ENCODE measurements at places on chromosomes 11 and 22.
A peak's percentile ranks its signal among the peaks of the same experiment; 100 is the strongest.

GRCh38 chr11:5600374-5600851 lies 4.0 kb downstream of the TRIM6 start:
- H3K4me1 ChIP-seq, result peaks cover 25% of the 10 kb centered on the region
- no peaks in the 10 kb centered on the region for H3K36me3 ChIP-seq
- peak overlapping the region; percentile 25 for H3K27ac ChIP-seq
- no peak overlapping the region for H3K4me3 ChIP-seq
- H3K27me3 ChIP-seq, result no peaks in the 10 kb centered on the region

- no peaks in the 10 kb centered on the region for H3K36me3 ChIP-seq
- H3K4me3 ChIP-seq, result no peak overlapping the region
- H3K4me1 ChIP-seq, result peaks cover 6% of the 10 kb centered on the region
- DNase-seq, result peak; percentile 7
- H3K27me3 ChIP-seq, result no peaks in the 10 kb centered on the region
Observed at GRCh38 chr11:118565051-118565450, 680 bp downstream of the IFT46 start.

DNA sequence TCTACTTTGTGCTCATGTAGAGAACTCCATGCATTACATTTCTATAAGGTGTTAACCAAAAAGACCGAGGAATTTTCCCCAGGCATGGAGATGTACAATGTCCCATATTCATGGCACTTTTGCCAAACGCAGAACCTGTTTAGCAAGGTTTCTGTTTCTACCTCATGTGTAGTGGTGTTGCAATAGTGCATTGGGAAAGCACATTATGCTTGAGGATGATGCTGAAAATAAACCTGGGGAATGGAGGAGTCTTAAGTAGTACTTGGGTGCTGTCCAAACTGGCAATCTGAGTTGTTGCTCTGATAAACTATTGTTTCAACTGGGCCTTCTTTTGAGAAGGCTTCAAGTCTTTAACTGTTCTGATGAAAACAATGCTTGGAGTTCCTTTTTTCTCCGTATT lies 11.5 kb upstream of the MUC15 start:
- no peaks in the 10 kb centered on the region for H3K36me3 ChIP-seq
- no peak overlapping the region for H3K4me3 ChIP-seq
- H3K27me3 ChIP-seq, result no peaks in the 10 kb centered on the region
- peak overlapping the region; percentile 96 for H3K27ac ChIP-seq

- H3K4me3 ChIP-seq, result no peak overlapping the region
- no peak overlapping the region for H3K27ac ChIP-seq
Observed at GRCh38 chr11:132030896-132031295, 660.5 kb downstream of the NTM start.
